Forelimb muscle (tissue), 1 donor: ENCODE measurements at places on chromosomes 11 and 22.
A peak's percentile ranks its signal among the peaks of the same experiment; 100 is the strongest.

- DNase-seq = no peak
Observed at GRCh38 chr11:47186076-47186699, at the start of gene PACSIN3. PACSIN3 (minus strand) TSS chr11:47186434; CDS start chr11:47182727, 3,707 bp downstream.

DNA sequence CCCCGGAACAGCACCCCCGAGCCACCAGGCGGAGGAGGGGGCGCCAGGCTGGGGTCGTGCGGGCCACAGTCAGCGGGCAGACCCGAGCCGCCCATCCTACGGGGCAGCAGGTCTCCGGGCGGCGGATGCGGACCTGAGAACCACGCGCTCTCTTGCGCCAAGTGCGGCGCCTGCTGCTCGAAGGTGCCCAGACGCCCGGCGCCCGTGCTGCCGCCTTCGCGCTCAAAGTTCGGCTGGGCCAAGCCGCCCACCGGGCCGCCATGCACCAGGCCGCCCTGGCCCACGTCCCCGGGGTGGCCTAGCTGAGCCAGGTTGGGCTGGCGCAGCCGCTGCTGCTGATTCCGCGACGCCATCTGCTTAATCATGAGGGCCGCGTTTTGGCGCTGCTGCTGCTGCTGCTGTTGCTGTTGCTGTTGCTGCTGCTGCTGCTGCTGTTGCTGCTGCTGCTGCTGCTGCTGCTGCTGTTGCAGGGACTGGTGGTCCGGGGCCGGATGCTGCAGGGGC is 3.0 kb downstream of the MN1 start:
- DNase-seq = no peak

GRCh38 chr11:18790883-18791206 is 753 bp downstream of the PTPN5 start:
- DNase-seq = no peak

DNA sequence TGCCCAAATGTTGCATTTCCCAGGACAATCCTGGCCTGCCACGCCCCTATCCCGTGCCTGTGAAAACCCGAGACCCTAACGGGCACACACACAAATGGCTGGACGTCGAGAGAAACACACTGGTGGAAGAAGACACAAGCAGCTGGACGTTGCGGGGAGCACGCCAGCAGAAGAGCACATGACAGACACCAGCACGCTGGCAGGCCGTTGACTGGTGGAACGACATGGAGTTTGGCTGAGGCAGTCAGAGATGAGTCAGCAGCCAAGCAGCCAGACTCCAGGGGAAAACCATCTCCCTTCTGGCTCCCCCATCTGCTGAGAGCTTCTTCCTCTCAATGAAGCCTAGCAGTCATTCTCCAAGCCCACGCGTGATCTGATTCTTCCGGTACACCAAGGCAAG is 606.7 kb upstream of the LRRC4C start:
- no peak for DNase-seq

GRCh38 chr11:63020671-63021291 is 5.1 kb upstream of the SLC22A8 start:
- no peak for DNase-seq

- DNase-seq = no peak
Observed at GRCh38 chr11:4049006-4049405, 45.6 kb upstream of the RRM1 start.

DNA sequence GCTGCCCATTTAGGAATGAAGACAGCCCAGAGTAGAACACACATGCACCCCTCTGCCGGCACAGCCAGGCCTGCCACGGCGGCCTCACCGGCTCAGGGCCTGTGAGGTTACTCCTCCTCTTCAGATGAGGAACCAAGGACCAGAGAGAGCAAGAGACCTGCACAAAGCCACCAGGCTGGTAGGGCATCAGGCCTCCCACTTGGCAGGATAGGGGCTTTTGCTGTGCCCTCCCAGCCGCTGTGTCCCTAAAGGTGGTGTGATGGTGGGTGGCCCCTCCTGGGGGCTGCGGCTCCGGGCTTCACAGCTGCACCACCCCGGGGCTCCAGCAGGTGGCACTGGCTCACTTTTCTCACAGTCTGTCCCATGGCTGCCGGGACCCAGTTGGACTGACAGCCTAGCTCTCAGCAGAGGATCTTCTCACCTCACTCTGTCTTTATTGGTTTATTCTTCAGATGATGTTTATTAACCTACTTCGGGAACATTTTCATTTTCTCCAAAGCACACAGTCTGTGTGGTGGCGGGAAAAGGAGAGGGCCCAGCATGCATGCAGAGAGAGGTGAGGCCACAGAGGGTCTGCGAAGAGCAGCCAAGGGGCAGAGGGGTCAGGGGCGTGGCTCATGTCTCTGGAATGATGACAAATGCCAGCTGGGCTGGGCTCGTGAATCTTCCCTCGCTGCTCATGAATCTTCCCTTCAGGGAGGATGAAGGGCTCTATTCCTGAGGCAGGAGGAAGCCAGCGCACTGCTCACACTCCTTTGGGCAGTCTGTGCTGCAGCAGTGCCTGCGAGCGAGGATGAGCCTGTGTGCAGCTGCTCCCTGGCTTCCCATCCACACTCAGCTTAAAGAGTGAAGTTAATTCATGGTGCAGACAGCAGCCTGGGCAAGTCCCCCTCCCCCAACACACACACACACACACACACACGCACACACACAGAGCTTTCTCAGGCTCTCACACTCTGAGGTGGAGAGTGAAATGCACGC is 101.1 kb upstream of the PITPNB start:
- DNase-seq = no peak

GRCh38 chr11:129896062-129896461 is 684 bp upstream of the NFRKB start:
- DNase-seq = no peak

DNA sequence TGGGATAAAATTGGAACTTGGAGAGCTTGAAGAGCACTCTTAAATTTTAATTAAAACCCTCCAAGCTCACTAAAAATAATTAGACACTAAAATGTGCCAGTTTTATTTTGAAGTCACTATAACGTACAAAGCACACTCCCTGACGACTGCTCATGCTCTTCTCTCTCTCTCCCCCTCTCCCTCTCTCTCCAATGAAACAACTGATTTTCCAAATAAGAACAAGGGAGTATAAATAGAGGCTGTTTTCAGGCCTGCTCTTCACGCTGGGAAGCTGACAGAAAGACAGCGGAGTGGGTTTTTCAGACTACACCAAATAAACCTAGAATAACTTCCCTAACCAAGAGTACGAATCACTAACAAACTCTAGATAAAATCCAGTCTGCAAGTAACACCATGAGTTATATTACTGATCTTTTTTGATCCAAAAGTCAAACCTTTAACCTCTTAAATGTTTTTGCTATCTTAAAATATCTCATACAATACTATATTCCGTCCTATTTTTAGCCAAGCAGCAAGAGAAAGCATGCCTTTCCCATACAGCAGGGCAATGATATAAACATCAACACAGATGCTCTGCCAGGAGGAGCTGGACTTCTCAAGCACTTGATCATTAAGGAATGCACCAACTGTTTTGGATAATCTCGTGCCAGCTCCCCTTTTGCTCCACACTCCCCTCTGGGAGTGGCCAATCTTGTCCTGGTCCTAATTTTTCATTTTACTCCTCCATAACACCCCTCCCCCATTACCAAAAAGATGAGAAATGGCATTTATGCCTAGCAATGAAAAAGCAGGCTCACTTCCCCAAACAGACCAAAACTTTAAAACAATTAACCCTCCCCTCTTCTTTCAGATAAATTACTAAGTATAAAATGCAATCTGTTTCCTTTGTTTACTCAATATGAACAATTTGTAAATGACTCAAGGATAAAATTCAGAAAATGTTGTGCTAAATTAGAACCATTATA is 116.9 kb downstream of the SOX6 start:
- DNase-seq = peak; percentile 8

GRCh38 chr11:61254403-61255025 is 13.5 kb downstream of the PGA5 start:
- no peak for DNase-seq

DNA sequence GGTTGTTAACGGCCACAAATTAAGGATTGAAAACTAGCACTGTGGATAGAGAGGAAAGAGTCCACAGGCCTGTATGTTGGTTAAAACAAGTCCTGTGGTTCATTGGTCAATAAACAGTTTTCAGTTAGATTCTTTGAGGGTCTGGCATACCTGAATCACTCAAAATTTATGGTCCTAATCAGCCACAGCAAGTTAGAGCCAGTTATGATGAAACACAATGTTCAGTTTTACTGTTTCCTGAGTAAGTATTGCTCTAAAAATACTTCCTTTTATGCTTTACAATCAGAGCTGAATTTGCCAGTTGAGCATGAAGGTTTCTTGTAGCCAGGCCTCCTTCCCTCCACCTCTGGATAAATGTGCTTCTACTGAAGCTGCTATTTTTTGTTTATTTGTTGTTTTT is 12.9 kb upstream of the CAT start:
- no peak for DNase-seq
